T-helper 17 cell (primary cell): ENCODE measurements at places on chromosomes 5 and 9.

- no peak for DNase-seq
These were observed 30.7 kb downstream of the HRH2 start for GRCh38 chr5:175688352-175689146.

DNA sequence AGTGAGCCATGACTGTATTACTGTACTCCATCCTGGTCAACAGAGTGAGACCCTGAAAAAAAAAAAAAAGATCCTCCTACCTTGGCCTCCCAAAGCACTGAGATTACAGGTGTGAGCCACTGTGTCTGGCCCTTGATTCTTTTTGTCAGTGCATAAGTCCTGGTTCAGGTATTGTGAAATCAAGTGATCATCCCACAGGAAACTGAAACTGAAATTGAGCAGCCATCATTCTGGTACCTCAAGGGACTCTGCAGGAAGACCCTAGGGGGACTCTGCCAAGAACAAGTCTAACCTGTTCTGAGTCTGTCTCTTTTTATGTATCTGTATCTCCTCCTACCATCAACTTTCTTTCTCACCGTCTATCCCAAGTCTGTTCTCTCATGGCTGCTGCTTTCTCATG, 1.9 kb upstream of the DCAF10 start:
- no peak for DNase-seq

GRCh38 chr5:78811121-78811817, 162.7 kb upstream of the LHFPL2 start:
- no peak for DNase-seq

GRCh38 chr9:136493567-136493971, 10.7 kb upstream of the SEC16A start:
- no peak for DNase-seq

- no peak for DNase-seq
These were observed 143.1 kb downstream of the FSTL4 start for GRCh38 chr5:133469252-133469651.
